ENCODE measurements at places on chromosomes 2 and 18. TPM values are rescaled to one million over a fixed set of nuclear protein-coding genes. Genes with fewer than 3 reads are reported as not detected.

The FAM124B gene
- total RNA-seq, result not detected

The SCN7A gene
- total RNA-seq, result 1.9 TPM

The CDH20 gene
- not detected for total RNA-seq

The GULP1 gene
- total RNA-seq, result 23.9 TPM

The TEX51 gene
- total RNA-seq, result not detected

The CD8A gene
- not detected for total RNA-seq

The FABP1 gene
- not detected for total RNA-seq

The ASPRV1 gene
- 1.2 TPM for total RNA-seq
